ENCODE measurements at places on chromosomes 2 and 18.

- no peak for DNase-seq
Observed at GRCh38 chr2:46871976-46872381, 43.6 kb downstream of the MCFD2 start.

GRCh38 chr18:9681217-9681616 is 26.9 kb upstream of the RAB31 start:
- no peak for DNase-seq

DNA sequence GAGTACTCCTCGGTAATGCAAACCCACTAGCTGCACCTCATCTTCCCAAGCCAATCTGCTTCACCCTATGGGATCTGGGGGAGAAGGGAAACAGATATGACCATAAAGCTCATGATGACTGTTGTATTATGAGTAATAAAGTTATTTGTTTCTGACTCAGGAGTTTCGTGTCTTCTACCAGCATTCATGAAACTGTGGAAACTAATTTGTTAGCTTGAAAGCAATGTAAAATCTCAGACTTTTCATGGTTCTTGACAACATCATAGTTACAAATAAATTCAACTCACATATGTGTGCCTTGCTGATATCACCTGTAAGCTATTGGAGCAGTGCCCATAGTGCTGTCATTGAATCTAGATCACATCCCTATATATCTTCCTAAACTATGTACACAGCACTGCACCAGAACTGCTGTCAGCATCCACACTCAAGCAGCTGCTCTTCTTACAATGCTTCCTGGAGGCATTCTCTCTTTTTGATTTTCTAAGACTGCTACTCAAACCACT is 135.6 kb upstream of the KYNU start:
- DNase-seq, result no peak

DNA sequence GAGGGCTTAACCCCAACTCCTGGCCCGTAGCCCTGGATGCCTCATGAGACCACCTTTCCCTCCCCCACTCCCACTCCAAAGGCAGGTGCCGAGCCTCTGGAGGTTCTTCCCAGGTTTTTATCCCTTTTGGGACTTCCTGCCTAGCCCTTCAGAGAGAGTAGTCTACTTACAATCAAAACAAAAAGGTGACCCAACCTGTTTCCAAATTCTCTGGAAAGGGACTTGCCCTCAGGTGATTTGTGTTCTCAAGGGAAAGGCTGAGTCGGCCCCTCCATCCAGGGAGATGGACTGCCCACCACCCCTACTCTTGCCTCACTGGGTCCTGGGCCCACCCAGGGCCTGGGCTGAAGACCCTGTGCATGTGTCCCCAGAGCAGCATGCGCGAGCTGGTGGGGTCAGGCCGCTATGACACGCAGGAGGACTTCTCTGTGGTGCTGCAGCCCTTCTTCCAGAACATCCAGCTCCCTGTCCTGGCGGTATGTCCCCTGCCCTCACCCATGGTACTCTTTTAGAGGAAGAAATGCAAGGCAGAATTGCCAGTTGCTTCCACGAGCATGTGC is 108.5 kb downstream of the PLB1 start:
- no peak for DNase-seq

GRCh38 chr2:204282525-204282924 is 262.8 kb upstream of the PARD3B start:
- DNase-seq, result no peak

- no peak for DNase-seq
Observed at GRCh38 chr18:1133541-1133940, 228.9 kb downstream of the ADCYAP1 start.

DNA sequence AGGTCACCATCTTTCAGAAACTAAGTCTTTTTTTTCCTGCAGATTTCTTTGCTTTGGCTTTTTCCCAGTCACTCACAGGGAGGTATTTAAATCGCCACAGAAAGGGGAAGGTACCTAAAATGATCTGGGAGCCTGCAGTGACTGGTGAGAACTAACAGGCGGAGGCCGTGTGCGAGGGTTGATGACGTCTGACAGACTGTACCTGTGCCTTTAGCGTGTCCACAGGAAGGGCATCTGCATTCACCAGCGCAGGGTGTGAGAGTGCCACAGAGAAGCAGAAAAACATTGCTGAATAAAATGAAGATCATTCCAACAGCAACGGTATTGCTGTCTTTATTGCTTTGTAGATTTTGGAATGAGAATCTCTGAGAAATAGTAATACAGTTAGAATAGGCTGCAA is 5.7 kb downstream of the CTDP1 start:
- no peak for DNase-seq

GRCh38 chr18:39600894-39601293 is 2035.3 kb upstream of the CELF4 start:
- no peak for DNase-seq

DNA sequence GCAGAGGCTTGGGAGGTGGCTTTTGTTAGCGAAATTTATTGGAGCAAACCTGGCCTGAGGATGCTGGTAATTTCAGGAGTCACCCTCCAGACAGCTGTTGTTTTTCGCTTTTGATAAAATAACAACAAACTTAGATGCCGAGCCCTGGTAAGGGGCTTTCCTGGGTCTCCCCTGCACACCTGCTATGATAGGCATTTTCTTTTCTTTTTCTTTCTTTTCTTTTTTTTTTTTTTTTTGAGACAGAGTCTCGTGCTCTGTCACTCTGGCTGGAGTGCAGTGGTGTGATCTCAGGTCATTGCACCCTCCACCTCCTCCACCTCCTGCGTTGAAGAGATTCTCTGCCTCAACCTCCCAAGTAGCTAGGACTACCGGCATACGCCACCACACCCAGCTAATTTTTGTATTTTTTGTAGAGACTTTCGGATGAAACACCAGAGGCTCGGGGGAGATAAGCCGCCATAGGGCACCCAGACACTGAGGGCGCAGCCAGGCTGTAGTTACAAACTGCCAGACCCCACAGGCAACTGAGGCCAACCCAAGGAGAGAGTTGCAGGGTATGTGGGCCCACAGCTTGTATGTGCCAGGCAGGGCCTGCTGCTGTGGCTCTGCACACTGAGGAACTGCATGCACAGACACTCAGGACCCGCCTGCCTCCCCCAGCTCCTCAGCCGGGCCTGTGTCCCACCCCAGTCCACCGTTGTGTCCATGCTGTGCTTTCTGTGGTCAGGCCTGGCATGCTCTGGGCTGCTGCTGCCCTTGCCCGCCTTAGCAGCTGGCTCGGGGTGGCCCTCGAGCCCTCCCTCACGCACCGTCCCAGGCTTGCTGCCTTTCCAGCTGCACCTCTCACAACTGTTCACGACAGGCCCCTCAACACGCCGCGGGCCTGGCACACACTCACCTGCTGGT is 3.9 kb downstream of the GYPC start:
- DNase-seq, result no peak

DNA sequence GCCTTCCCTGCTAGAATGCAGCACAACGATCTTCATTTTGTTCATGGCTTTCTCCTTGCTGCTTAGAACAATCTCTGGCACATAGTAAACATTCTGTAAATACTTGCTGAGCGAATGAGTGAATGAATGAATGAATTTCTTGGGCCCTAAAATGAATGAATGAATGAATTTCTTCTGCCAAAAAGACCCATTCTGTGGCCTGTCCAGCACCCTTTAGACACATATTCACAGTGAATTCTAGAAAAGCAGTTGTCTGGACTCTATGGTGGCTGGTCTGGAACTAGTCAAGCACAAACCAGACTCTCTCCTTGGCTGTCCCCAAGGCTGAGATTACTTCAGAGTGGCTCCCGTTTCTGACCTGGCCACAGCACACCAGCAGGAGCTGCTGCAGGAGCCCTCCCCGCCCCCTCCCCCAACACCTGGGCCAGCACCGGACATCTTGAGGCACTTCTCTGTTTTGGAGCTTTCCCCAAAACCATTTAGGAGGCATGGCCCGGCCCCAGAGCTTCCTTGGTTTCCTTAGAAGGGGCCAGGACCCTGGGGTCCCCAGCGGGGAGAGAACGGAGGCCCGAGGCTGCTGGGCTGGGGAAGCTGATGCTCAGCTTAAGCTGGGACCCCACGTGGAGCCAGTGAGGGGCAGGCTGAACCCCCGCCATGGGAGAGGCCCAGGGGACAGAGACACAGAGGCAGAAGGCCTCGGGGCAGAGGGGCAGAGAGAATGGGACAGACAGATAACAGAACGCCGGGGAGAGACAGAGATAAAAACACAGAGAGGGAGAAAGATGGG is 159.0 kb downstream of the ZFP36L2 start:
- no peak for DNase-seq

GRCh38 chr18:70195014-70195614 is 10.4 kb downstream of the RTTN start:
- no peak for DNase-seq

DNA sequence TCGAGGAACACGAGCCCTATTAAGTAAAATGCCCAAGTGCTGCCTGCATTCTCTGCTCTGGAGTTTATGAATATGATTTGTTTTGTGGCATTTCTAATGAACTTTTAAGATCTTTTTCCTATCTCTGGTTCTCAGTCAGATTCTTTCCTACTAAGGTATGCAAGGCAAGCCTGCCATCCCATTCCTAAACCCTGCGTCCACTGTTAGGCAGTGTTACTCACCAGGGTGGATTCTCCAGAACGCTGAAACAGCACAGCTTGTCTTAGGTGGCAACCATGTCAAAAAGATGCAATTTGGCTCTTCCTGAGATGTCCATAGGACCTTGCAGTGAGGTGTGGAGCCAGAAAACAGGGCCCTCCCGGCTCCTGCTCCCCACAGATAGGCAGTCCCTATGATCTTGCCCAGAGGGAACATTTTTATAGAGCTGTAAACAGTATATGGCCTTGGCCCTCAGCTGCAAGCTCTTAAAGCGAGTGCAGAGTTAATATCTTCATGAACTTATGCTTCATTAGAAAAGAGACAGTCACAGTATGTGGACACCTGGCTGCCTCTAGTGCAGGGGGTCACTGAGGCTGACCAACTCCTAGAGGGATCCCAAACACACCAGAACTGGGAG is 84.4 kb downstream of the TPGS2 start:
- no peak for DNase-seq

DNA sequence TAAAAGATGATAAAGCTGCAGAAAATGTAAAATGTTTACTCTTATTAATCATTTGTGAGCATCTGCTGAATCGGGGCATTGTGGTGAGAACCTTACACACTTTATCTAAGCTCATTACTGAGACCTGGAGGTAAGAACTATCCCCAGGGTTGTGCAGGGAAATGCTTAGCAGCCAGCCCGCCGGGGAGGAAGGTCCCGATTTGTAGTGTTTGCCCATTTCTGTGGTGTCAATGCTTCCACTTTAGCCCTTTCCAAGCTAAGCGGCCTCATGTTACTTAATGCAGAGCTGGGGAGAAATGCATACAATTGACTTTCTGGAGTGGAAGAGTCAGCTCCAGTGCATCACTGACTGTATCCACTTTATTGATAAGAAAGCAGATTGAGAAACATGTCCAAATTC is 20.8 kb upstream of the KCNK3 start:
- no peak for DNase-seq

DNA sequence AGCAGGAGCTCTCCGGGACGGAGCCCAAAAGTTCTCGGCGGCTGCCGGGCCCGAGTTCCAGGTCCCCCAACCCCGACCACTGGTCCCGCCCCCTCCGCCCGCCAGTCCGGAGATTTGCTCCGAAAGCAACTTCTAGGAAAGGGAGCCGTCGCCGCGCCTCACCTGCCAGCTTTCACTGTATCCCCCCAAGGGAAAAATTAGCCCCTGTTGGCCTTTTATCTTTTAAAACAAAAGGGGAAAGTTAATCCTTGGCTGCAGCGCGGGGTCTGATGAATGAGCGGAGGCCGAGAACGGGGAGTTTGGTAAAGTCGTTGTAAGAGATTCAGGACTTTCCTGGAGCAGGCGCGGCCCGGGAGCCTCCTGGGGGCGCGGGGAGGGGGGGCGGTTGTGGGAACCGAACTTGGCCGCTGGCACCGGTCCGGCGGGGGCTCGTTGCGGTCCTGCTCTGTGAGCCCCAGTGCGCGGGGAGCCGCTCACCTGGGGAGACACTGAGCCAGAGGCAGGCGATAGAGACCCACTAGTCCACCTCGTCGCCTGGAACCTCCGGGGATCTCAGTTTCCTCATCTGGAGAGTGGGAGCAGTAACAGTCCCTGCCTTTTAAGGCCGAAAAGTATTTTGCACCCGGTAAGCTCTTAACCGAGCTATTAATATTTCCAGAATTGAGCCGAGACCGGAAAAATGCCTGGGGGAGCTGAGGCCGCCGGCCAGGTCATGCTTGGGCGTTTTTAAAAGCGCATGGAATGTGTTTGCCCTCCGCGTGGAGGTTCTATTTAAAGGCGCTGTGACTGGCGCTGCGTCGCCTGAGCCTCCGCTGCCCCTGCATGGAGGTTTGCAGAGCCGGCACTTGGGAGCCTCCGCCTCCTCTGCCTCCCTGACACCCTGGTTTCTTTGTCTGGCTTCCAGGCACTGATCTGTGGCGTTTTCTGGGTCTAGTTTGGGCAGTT is 1.1 kb downstream of the EFHD1 start:
- no peak for DNase-seq

GRCh38 chr2:30714811-30715709 is 92.2 kb downstream of the CAPN13 start:
- no peak for DNase-seq

GRCh38 chr2:211248841-211249240 is 692.4 kb downstream of the CPS1 start:
- DNase-seq, result no peak

DNA sequence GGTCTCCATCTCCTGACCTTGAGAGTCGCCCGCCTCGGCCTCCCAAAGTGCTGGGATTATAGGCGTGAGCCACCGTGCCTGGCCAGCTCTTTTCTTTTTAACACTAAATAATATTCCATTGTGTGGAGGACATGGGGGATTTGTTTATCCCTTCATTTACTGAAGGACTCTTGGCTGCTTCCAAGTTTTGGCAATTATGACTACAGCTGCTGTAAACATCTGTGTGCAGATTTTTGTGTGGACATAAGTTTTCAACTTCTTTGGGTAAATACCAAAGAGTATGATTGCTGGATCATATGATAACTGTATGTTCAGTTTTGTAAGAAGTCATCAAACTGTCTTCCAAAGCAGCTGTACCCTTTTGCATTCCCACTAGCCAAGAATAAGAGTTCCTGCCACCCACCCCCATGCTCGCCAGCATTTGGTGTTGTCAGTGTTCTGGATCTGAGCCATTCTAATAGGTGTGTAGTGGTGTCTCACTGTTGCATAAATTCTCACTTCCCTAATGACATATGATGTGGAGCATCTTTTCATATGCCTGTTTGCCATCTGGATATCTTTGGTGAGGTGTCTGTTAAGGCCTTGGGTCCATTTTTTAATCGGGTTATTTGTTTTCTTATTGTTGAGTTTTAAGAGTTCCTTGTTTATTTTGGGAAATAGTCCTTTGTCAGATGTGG is 52.2 kb downstream of the TNFRSF11A start:
- DNase-seq, result no peak

- DNase-seq, result no peak
Observed at GRCh38 chr2:16653083-16653375, 12.6 kb downstream of the CYRIA start.

DNA sequence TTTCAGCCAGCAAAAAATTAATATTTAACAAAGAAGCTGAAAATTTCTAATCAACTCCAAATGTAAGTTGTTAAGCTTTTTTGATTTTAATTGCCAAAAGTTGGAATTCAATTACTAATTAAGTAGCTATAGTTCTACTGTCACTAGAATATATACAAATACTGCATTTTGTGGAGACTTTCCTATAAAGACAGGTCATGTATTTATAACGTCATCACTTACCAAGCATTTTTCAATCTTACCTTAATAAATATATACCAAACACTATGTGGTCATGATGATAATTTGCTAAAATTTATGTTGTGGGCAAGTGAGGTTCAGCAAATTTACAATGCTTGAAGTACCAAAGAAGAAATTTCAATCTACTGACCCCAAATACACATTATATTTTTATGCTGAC is 24.2 kb upstream of the TMEFF2 start:
- no peak for DNase-seq
